ENCODE measurements at places on chromosomes 11 and 22.

GRCh38 chr11:56457076-56457475 is 16.1 kb downstream of the OR5M3 start:
- DNase-seq, result no peak

DNA sequence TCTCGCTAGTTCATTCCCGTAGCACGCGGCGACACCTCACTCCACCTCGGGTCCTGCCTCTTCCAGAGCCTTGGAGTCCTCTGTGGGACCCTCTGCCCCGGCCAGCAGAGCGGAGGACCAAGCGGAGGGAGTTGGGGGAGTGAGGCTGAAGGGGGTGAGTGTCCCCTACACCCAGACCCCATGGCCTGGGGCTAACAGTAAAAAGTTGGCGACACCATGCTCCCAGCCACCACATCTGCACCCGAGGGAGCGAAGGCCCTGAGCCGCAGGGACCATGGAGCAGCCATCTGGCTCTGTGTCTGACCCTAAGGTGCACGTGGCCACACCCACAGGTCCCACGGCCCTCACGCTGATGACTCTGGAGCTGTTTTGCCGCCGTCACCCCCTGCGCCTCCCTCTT is 293.8 kb downstream of the BRD1 start:
- no peak for DNase-seq

GRCh38 chr11:31808721-31809540 is 2.2 kb downstream of the PAX6 start:
- DNase-seq, result peak; percentile 44

DNA sequence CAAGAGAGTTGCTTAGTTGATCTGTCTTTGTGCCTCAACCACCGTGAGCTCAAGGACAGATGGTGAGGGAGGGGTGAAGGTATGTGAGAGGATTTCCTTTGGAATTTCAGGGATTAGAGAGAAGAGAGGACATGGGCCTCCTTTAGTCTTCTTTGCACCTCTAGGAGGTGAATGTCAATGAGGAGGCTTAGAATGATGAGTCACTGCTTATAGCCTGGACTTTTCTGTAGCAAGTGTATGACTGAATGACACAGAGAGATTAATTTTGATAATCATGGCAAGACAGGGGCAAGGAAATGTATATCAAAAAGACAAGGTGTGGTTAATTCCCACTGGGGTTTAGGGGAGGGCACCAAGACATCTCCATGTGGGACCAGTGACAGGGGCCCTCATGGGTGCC is 947.3 kb upstream of the TENM4 start:
- DNase-seq, result no peak

DNA sequence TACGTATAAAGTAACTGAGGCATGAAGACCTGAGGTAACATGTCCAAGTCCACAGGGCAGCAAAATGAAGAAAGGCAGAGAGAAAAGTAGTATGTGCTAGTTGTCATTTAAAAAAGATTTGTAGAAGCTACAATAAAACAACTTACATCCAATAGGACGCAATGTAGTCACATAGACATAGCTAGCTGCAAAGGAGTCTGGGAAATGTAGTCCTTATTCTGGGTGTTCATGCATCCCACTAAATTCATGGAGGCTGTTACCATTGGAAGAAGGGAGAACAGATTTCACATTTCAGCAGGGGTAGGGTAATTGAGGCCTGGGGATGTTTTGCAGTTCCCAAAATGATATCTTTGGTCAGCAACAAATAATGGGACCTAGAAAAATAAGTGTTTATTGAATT is 571.4 kb downstream of the MIAT start:
- DNase-seq, result no peak

DNA sequence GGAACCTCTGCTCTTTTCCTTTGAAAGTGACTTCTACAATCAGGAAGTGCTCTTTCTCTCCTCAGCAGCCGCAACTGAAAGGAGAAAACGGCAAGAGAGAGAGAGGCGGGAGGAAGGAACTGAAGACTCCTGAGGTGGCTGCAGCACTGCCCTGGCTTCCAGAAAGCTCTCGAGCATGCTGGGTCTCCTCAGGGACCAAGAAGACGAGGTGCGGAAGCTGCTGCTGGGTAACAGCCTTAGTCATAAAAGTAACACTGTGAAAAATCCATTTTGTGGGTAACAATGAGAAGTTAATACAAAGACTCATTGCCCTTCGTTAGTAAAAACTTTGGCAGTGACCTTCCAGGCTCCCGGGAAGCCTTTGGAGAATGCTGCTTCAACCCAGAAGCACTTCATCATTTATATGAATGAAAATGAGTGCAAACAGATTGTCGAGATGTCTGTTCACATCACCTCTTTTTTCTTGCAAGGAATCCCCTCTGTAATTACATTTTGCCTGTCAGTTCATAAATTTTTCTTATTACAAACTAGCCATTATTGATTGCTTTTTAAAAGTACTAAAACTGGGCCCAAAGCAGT is 473.4 kb downstream of the SOX6 start:
- DNase-seq, result no peak

- peak; percentile 60 for DNase-seq
These were observed 72.1 kb downstream of the LRRC32 start for GRCh38 chr11:76598426-76598839.

DNA sequence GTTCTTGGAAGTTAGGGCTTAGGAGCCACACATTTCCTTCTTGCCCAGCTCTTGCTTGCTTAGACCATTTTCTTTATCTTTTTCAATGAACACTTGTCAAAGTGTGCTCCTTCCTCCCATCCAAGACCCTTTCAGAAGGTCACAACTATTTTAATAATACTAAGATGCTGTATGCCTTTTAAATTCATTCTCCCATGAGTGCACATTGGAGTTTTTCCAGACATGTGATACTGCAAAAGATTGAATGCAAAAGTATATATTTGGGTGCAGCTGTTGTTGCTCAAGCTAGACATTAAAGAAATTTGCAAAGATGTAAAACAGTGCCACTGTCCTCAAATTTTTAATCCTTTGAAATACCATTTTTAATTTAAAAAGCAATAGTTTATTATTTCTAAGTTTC is 69.3 kb upstream of the TNRC6B start:
- no peak for DNase-seq

GRCh38 chr11:77375107-77375506 is 73.6 kb upstream of the GDPD4 start:
- no peak for DNase-seq

DNA sequence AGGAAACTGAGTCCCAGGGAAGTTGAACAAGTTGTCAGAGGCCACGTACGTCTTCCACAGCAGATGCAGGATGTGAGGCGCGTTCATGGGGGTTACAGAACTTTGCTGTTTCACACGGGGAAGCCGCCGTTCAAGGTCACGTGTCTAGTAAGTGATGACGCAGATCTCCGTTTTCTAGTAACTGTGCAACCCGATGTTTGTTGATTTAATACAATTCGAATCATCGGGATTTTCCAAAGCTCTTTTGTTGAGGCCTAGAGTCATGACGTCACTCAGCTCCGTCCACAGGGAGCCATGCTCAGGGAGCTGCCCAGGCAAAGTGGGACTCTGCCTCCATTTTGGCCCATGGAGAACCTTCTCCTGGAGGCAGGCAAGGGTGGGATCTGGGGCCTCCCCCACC is 1121.8 kb downstream of the TBC1D22A start:
- no peak for DNase-seq

- DNase-seq, result no peak
These were observed 30.4 kb downstream of the OR6Q1 start for GRCh38 chr11:58060939-58061672.

GRCh38 chr22:28034760-28035401 is 115.8 kb upstream of the PITPNB start:
- peak; percentile 14 for DNase-seq

- DNase-seq, result no peak
These were observed 729.0 kb downstream of the FAM181B start for GRCh38 chr11:82004537-82005213.

DNA sequence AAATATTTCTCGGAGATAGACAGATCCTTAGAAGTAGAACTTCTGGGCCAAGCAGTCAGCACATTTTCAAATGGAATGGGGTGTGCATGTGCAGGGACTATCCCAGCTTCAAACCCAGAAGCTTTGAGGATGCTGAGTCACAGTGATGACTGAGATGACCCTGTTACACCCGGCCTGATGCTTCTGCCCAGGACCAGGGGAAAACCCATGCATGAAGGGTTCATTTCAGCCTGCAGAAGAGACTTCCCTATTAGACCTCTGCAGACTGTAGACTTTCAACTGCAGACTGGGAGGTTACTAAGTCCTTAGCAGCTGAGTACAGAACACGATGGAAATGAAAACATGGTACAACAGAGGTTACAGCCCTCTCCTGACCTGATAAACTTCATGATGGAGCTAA is 3.6 kb upstream of the OR2AT4 start:
- DNase-seq, result no peak

GRCh38 chr11:126495281-126496220 is 140.1 kb downstream of the ST3GAL4 start:
- no peak for DNase-seq

DNA sequence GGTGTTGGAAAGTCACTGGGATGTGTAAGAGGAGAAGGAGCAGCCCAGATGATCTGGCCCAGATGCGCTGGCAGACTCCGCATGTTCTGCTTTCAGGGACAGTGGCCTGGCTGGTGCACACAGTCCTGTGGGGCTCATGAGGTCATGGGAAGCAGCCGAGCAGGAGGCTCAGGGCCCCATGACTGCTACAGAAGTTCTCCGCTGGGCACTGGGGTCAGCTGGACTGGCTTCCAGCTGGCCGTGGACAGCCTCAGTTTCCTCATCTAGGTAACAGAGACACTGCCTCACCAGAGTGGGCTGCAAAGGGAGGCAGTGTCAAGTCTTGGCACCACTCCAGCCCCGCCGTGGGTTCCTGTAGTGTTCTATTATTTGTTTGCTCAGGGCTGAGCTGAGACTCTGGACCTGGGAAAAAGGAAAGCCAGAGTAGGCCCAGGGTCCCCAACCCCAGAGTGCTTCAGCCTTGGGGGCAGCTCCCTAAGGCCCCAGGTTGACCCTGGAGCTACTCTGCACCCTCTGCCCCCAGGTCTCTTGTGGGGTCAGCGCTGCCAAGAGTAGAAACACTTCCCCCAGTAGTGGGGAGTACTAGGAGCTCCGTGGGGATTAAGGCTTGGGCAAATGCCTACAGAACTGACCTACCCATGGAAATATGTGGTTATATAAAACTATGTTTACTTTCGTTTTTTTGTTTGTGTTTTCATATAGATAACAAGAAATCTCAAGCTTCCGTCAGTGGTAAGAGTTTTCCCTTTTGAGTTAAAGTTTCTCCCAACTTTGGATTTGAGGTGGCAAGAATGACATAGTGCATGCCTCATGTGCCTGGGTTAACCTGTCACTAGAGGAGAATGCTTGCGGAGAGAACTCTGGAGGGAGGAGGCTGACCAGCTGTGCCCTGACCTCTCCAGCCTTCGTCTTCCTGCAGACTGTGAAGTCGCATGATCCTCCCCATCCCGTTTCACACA is 45.3 kb downstream of the MED15 start:
- DNase-seq, result no peak

DNA sequence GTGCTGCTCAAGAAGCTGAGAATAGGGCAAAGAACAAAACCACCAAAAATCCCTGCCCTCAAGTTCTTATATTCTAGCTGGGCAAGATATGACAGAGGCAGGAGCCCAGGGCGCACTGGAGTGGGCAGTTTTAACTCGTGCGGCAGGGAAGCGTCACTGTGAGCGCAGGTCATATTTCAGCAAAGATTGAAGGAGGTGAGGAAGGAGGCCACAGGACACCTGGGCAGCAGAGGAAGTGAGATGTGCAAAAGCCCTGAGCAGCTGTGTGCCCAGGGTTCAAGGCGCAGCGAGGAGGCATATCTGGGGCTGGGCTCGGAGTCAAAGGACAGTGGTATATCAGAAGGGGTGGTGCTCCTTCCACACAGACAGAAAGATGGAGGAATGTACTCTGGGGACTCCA is 13.5 kb downstream of the KCNC1 start:
- DNase-seq, result no peak

- no peak for DNase-seq
These were observed 6.7 kb upstream of the RAB3IL1 start for GRCh38 chr11:61924064-61924455.

GRCh38 chr11:3227568-3228444 is 4.4 kb downstream of the MRGPRE start:
- DNase-seq, result peak; percentile 73

GRCh38 chr11:9594267-9595046 is 21.0 kb downstream of the WEE1 start:
- DNase-seq, result no peak

GRCh38 chr11:48000432-48000831 is 20.1 kb downstream of the PTPRJ start:
- DNase-seq, result no peak

DNA sequence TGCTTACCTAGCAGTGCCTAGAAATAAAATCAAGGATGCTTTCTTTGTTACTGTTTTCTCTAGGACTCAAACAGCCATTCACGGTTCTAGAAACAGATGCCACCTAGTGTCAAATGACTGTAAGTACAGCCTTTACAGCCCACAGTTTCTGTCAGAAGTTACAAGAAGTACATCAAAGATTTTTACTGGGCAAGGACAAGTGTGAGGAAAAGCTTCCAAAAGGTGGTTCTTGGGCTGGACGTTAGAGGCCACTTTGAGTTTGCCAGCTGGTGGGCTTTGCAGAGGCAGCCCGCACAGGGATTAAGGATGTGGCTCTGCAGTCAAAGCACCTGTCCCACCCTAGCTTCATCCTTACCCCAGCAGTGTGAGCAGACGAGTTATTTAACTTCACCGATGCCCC is 6.9 kb downstream of the KMT5B start:
- peak; percentile 77 for DNase-seq

DNA sequence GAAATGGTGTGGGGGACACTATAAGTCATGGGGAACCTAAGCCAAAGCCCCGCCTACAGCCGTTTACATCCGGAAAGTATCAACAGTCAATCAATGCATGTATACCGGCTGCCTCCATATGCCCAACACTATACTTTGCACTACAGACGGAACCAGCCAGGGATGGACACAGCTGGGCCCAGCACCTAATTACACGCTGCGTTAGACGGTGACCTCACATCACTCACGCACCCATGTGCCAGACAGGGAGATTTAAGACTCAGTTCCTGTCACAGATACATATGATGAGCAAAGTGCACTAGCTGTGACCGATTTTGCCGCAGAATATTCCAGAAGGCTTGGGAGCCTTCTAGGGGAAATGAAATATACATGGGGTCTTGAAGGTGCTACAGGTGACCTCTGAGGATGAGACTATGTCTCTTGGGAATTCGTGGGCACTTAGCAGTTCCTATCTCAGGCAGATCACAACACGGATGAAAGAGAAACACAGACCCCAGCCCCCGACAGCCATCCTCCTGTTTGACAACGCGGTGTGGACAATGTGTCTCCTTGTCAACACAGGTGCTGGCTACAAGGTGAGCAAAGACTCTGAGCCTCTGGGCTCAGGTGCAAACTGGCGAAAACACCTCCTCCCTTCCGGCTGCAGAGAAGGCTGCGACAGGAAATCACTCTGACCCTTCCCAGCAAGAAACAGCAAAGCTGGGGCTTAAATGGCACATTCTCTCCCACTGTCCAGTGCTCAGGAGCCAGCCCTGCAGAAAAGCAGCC is 8.0 kb downstream of the AHNAK start:
- DNase-seq, result no peak
